Stimulated activated CD4-positive, alpha-beta T cell treated with anti-CD3 and anti-CD28 coated beads, Interleukin-2, amount 100 ng/mL, for 48 hours (primary cell): ENCODE measurements at places on chromosomes 2 and 18.

GRCh38 chr2:48250943-48251342 lies 279.0 kb upstream of the STON1 start:
- DNase-seq, result no peak

GRCh38 chr2:63051795-63052333 lies 1.2 kb downstream of the OTX1 start:
- DNase-seq, result no peak

DNA sequence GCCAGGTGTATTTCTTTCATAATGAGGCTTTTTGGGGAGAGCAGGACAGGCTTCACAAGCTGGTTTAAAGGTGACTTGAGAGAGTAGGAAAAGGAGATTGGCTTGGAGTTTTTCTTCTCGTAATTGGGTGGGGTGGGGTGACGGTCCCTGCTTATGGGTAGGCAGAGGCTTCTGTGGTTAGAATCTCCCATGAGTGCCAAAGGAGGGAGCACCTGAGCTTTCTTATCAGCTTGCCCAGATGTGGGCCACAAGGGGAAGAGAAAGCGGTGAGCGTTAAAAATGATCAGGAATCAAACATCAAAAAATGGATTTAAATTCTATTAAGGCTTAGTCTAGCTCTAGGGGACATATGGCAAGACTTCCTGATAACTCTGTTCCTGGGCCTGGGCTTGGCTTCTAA lies 9.7 kb upstream of the PNPT1 start:
- no peak for DNase-seq

GRCh38 chr18:9323750-9324445 lies 10.7 kb upstream of the TWSG1 start:
- DNase-seq, result no peak

- no peak for DNase-seq
Measured at GRCh38 chr2:75403991-75404428, 156.7 kb downstream of the EVA1A start.
